ENCODE measurements at places on chromosomes 11 and 22.

- peak; percentile 21 for DNase-seq
Observed at GRCh38 chr11:35605706-35606105, 12.6 kb upstream of the FJX1 start.

- DNase-seq: no peak
Observed at GRCh38 chr11:84922212-84922805, 704.8 kb downstream of the DLG2 start.

DNA sequence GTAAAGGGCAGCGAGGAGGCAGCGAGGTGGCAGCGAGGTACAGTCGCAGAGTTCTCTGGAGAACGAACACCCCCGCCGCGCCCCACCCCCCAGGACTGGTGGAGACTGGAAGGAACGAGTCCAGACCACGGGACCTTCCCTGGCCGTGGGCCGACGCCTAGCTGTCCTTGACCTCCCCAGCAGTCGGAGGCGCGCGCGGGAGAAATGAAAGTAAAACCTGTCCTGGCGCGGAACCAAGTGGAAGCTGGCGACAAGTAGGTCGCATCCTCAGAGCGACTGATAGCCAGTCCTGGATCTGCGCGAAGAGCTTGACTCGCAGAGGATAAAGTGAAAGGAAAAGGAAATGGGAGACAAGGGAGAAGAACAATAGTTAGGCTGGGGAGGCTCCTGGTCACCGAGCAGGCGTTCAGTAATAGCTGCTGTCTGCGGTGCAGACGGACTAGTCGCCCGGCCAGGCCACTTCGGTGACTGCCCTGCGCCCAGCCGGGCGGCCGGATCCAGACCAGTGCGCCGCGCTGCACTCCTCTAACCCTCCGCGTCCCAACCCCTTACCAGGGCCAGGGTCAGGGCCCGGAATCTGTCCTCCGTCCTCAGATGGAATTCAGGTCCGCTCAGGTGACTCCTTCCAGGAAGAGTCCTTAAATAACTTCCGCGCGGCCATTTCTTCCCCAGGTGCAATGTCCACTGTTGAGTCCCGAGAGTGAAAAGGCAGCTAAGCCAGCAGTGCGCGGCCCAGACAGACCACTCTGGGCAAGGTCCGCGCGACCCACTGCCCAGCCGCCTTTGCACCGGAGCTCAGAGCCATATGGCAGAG is 1.9 kb upstream of the ADM start:
- peak; percentile 67 for DNase-seq

GRCh38 chr11:75820645-75821044 is 5.6 kb downstream of the UVRAG start:
- DNase-seq: no peak

DNA sequence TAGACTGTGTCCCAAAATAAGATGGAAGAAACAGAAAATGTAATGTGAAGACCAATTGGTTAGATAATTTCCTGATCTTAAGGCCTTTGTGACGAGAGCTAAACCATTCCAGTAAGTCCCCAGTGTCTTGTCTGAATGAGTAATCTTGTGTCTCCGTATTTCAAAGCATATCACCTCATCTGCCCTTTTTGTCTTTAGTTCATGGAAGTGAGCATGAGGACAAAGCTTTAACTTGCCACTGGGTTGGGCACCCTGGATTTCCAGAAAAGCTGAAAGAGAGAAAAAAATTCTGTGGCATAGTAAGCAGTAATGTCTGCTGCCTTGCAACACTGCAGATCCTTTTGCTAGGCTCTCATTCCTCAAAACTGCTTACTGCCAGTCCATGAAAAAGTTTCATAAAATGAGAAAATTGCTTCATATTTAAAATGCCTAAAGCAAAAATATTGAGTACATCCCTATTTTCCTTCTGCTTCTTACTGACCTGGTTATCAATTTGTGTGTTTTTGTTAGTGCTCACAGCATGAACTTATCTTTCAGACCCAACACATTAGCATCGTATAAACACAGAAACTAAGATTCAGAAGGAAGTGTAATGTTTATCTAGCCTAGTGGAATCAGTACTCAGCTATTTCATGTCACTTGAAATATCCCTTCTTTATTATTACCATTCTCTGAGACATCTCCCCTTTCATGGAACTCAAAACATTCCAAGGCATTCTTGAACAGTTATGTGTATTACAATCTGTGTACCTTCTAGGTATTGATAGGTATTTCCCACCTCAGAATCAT is 5.3 kb downstream of the CASP12 start:
- no peak for DNase-seq

GRCh38 chr11:63764679-63765647 is 3.6 kb downstream of the ZFTA start:
- DNase-seq: no peak

DNA sequence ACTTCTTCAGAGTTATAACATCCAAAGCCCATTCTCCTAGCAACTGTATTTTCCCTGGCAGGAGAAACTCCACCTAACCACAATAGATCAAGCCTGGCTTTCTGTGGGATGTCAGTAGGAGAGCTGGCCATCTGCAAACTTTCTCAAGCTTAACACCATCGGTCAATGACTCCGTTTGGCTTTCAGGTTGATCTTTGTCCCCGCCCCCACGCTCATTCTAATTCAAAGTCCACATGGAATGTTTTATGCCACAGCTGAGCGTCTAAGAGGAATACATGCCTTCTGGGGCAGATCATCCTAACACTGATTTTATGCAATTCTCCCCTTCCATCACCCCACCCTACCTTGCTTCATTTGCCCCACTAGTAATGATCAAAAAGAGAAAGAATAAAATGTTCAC is 4.8 kb downstream of the GVQW3 start:
- no peak for DNase-seq

DNA sequence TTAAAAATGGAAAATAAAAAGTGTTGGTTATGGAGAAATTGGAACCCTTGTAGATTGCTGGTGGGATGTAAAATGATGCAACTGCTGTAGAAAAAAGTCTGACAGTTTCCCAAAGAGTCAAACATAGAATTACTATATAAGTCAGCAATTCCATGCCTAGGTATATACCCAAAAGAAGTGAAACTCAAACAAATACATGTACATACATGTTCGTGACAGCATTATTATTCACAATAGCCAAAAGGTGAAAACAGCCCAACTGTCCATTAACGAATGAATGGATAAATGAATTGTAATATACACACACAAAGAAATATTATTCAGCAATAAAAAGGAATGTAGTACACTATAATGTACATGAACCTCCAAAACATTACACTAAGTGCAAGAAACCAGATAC is 116.0 kb downstream of the TTC28 start:
- no peak for DNase-seq

DNA sequence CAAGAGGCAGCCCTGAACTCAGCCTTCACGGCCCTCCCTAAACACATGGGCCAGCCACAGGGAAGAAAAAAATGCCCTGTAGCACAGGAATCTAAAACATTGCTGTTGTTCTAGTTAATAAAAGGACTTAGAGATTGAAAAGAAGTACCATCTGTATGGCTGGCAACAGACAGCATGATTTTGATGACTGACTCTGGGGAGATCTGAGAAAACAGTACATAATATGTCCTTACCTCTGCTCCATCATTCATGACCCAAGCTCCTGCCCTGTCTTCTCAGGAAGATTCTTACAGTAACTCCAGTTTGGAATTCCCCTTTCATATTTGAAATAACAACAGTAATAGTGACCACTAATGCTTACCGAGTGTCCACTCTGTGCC is 244.2 kb downstream of the ETS1 start:
- DNase-seq: no peak

GRCh38 chr11:93067881-93068390 is 98.5 kb downstream of the MTNR1B start:
- DNase-seq: no peak

Measured in left renal pelvis (tissue), 4 donors.